Activated B cell treated with CpG ODN at 0.5 μM for 24 hours (primary cell): ENCODE measurements at places on chromosomes 4 and X. TPM values are rescaled to one million over a fixed set of nuclear protein-coding genes. Genes with fewer than 3 reads are reported as not detected.

The PSMD10 gene
- total RNA-seq, result 33.4 and 35.4 TPM in 2 replicates

- H3K4me3 ChIP-seq, result no peak overlapping the region
- no peak for DNase-seq
- no peaks in the 10 kb centered on the region for H3K27me3 ChIP-seq
- no peak overlapping the region for H3K27ac ChIP-seq
Observed at GRCh38 chr4:184762100-184762499, 28.2 kb upstream of the CENPU start.

DNA sequence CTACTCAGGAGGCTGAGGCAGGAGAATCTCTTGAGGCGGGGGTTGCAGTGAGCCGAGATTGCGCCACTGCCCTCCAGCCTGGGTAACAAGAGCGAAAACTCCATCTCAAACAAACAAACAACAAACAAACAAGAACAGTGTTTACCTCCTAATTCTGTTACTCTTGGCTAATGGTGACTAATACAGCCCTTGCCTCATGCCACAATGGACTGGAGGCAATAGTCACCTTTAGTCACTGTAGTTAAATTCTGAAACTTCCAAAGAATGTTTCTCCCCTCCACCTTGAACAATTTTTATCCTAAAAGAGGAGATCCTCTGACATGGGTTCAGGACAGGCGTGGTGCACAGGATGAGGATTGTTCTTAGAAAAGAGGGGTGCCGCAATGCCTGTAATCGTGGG lies 241.2 kb upstream of the CTSO start:
- no peaks in the 10 kb centered on the region for H3K27me3 ChIP-seq
- no peaks in the 10 kb centered on the region for H3K4me1 ChIP-seq
- no peak overlapping the region for H3K27ac ChIP-seq
- no peaks in the 10 kb centered on the region for H3K36me3 ChIP-seq
- no peak overlapping the region for H3K4me3 ChIP-seq
- DNase-seq, result no peak

The MRFAP1L1 gene
- 39.1 and 39.5 TPM in 2 replicates for total RNA-seq

The TCEAL6 gene
- not detected in 2 replicates for total RNA-seq

GRCh38 chr4:71009890-71010588 lies 16.6 kb downstream of the DCK start:
- H3K4me1 ChIP-seq, result peaks cover 65% of the 10 kb centered on the region
- no peaks in the 10 kb centered on the region for H3K27me3 ChIP-seq
- H3K27ac ChIP-seq, result peak overlapping the region; percentile 64
- peaks cover 41% of the 10 kb centered on the region for H3K36me3 ChIP-seq
- DNase-seq, result no peak

DNA sequence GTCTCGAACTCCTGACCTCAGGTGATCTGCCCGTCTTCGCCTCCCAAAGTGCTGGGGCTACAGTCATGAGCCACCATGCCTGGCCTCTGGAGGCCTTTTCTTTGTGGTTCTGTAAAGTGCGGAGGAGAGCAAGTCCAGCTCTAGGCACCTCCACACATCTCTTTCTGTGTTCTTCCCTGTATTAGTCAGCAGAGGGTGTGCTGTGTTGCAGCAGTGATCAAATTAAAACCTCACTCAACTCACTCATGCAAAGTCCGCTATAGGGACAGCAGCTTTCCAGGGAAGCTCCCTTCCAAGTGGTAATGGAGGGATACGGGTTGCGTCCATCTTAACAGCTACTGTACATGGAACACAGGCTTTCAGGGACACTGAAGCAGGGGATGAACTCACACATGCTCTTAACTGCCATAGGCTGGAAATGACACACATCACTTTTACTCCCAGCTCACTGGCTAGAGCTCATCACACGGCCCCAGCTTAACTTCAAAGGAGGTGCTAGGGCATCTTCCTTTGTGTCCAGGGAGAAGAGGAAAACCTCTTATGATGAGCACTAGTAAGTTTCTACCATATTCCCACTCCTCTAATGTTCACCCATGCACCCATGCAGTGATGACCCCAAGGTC lies 36.0 kb upstream of the CCNG2 start:
- no peak for DNase-seq
- H3K27me3 ChIP-seq, result no peaks in the 10 kb centered on the region
- peaks cover 58% of the 10 kb centered on the region for H3K4me1 ChIP-seq
- H3K27ac ChIP-seq, result no peak overlapping the region
- peak overlapping the region; percentile 5 for H3K4me3 ChIP-seq
- no peaks in the 10 kb centered on the region for H3K36me3 ChIP-seq

- H3K36me3 ChIP-seq, result no peaks in the 10 kb centered on the region
- no peaks in the 10 kb centered on the region for H3K4me1 ChIP-seq
- H3K27me3 ChIP-seq, result no peaks in the 10 kb centered on the region
- no peak overlapping the region for H3K4me3 ChIP-seq
- no peak overlapping the region for H3K27ac ChIP-seq
- no peak for DNase-seq
Observed at GRCh38 chr4:158536833-158537232, 15.2 kb downstream of the RXFP1 start.

GRCh38 chr4:47312170-47312569 lies 151.3 kb downstream of the COMMD8 start:
- no peaks in the 10 kb centered on the region for H3K36me3 ChIP-seq
- no peak overlapping the region for H3K4me3 ChIP-seq
- no peak overlapping the region for H3K27ac ChIP-seq
- H3K4me1 ChIP-seq, result no peaks in the 10 kb centered on the region

DNA sequence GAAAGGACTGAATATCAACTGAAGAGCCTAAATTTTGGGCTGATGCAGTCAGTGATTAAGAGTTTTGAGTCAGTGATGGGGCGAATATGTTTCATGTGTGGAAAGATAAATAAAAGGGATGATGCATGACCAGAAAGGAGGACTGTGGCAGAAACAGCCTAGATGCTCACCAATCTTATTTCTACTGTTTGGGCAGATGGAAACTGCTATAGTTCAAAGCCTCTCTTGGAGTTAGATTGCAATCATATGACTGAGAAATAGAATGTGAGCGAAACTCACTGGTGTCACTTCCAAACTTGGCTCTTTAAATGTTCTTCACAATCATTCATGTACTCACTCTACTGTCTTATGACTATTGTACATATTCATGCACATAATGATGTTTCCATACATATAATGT lies 35.4 kb upstream of the YTHDC1 start:
- H3K27me3 ChIP-seq, result peaks cover 16% of the 10 kb centered on the region
- H3K4me1 ChIP-seq, result no peaks in the 10 kb centered on the region
- DNase-seq, result no peak
- no peak overlapping the region for H3K27ac ChIP-seq
- H3K4me3 ChIP-seq, result no peak overlapping the region

DNA sequence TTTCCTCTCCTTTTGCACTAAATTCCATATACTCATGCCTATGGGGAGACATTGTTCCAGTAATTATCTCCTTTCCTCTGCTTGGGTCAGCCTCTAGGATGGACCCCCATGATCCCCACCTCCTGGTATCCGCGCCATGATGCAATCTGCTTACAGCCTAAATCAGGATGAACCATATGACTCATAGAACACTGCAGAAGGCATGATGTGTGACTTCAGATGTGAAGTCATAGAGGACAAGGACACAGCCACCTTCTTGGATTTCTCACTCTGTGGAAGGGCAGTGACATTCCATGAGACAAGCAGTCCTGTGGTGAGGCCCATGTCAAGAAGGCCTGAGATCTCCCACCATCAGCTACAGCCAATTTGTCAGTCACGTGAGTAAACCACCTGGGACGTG lies 9.0 kb upstream of the TMEM144 start:
- no peaks in the 10 kb centered on the region for H3K27me3 ChIP-seq
- no peak for DNase-seq
- H3K4me1 ChIP-seq, result no peaks in the 10 kb centered on the region
- no peak overlapping the region for H3K4me3 ChIP-seq
- no peaks in the 10 kb centered on the region for H3K36me3 ChIP-seq

- H3K4me1 ChIP-seq, result no peaks in the 10 kb centered on the region
- H3K27ac ChIP-seq, result no peak overlapping the region
- peaks cover 42% of the 10 kb centered on the region for H3K36me3 ChIP-seq
- no peak overlapping the region for H3K4me3 ChIP-seq
Observed at GRCh38 chr4:87353592-87353991, 30.9 kb upstream of the HSD17B13 start.

The STIM2 gene
- total RNA-seq, result 48.7 and 59.8 TPM in 2 replicates

- H3K4me3 ChIP-seq, result no peak overlapping the region
- no peak overlapping the region for H3K27ac ChIP-seq
Observed at GRCh38 chr4:155304375-155304774, 72.4 kb downstream of the MAP9 start.

DNA sequence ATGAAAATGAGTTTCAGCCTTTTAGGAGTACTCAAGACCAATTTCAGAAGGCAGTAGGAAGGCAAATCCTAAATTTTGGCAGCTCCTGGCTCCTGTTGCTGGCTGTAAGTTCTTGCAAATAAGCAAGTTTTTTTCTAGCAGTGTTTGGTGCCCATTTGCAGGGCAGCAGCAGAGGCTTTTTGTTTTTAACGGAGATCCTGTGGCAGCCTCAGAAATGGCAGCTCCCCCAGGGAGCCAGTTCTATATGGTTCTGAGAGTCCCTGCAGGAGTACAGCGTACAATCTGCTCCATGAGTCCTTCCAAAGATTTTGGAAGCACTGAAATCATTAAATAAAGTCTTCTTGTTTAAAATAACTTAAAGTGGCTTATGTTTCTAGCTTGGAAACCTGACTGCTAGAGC lies 171.9 kb downstream of the NDST4 start:
- no peaks in the 10 kb centered on the region for H3K36me3 ChIP-seq
- no peaks in the 10 kb centered on the region for H3K27me3 ChIP-seq
- H3K4me3 ChIP-seq, result no peak overlapping the region
- no peak overlapping the region for H3K27ac ChIP-seq
- DNase-seq, result no peak

- no peaks in the 10 kb centered on the region for H3K27me3 ChIP-seq
- no peak overlapping the region for H3K4me3 ChIP-seq
- DNase-seq, result no peak
- peaks cover 52% of the 10 kb centered on the region for H3K4me1 ChIP-seq
- H3K27ac ChIP-seq, result peak overlapping the region; percentile 65
Observed at GRCh38 chr4:11415409-11416070, 13.2 kb downstream of the HS3ST1 start.

- no peak overlapping the region for H3K27ac ChIP-seq
- H3K36me3 ChIP-seq, result no peaks in the 10 kb centered on the region
- H3K4me3 ChIP-seq, result no peak overlapping the region
- no peaks in the 10 kb centered on the region for H3K27me3 ChIP-seq
- H3K4me1 ChIP-seq, result no peaks in the 10 kb centered on the region
Observed at GRCh38 chrX:68710870-68711576, 63.6 kb downstream of the STARD8 start.

The PDLIM3 gene
- total RNA-seq, result 0.20 TPM in 1 of 2 replicates, not detected in the other

DNA sequence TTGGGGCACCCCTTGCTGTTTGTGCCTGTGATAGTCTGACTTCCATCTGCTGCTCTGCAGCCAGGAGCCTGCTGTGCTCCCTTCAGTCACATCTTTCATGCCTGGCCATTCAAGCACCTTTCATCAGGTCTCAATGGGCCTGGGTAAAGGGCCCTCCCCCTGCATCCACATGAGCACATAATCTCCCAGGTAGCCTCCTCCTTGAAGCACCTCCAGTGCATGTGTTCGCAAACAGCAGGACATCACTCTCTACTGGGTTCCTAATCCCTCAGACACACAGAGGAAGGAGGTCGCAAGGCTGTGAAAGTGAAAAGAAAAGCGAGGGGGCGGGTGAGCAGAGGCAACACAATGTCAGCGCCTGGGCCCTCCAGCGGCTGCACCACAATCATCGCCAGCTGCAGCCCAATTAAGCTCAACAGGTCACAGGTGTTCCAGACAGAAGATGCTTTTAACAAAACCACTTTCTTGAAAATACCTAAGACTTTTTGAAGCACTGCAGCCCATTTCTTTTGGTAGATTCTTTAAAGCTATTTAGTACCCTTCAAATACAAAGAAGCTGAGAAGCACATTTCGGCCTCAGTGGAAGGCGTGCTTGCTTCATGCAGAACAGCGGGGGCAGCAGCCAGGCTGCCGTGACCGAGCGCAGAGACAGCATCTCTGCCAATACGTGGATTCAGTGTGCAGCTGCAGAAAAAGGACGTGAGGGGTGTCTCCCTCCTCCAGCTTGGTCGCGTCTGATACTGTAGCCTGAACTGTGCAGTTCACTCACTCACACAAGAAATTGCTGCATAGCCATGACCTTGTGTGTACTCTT lies 92.2 kb upstream of the SPRY1 start:
- H3K4me1 ChIP-seq, result peaks cover 3% of the 10 kb centered on the region
- no peak overlapping the region for H3K27ac ChIP-seq
- DNase-seq, result no peak
- H3K36me3 ChIP-seq, result peaks cover 10% of the 10 kb centered on the region
- H3K27me3 ChIP-seq, result no peaks in the 10 kb centered on the region

- no peak for DNase-seq
- H3K27me3 ChIP-seq, result no peaks in the 10 kb centered on the region
- no peak overlapping the region for H3K27ac ChIP-seq
Observed at GRCh38 chr4:16597845-16598596, 300.4 kb downstream of the LDB2 start.

The TMEM144 gene
- not detected in 2 replicates for total RNA-seq

The RAP2C gene
- total RNA-seq, result 43.8 and 49.8 TPM in 2 replicates

The KLF8 gene
- 15.2 and 17.8 TPM in 2 replicates for total RNA-seq

DNA sequence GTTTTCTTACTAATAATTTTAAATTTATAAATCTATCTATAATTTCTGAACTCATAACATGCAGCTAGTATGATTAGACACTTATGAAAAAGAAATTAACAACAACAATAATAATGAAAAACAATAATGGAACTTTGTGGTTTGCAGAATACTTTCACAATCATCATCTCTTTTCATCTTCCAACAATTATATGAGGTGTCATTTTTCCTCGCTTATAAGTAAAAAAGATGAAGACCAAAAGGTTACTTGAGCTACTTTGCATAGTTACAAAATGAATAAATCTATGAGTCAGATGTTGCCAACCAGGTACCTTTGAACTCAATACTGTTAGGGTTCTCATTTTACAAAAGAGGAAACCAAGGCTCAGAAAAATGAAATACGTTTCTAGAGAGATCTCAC lies 98.5 kb upstream of the ELOVL6 start:
- no peaks in the 10 kb centered on the region for H3K36me3 ChIP-seq
- no peak overlapping the region for H3K4me3 ChIP-seq
- DNase-seq, result no peak
- peaks cover 7% of the 10 kb centered on the region for H3K27me3 ChIP-seq
- no peaks in the 10 kb centered on the region for H3K4me1 ChIP-seq
- no peak overlapping the region for H3K27ac ChIP-seq

DNA sequence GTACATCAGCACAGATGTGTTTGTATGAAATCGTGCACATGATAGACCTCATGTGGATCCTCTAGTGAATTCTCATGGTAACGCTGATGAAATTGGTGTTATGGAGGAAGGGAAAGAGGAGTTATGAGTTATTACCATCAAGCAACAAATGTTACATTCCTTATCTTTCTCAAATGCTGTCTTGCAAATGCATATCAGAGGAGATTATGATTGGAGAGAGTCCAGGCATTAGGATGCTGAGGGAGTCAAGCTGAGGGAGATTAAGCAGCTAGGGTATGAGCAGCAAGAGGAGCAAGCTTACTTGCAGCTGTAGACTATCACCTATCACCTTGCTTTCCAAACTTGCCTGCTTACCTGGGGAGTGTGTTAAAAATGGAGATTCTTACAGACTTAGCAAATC lies 36.8 kb upstream of the SFRP2 start:
- H3K4me1 ChIP-seq, result no peaks in the 10 kb centered on the region
- peaks cover 16% of the 10 kb centered on the region for H3K27me3 ChIP-seq
- H3K27ac ChIP-seq, result no peak overlapping the region
- H3K4me3 ChIP-seq, result no peak overlapping the region
- H3K36me3 ChIP-seq, result no peaks in the 10 kb centered on the region
